SW 1271 (cell line): ENCODE measurements at places on chromosomes 7 and 10.

DNA sequence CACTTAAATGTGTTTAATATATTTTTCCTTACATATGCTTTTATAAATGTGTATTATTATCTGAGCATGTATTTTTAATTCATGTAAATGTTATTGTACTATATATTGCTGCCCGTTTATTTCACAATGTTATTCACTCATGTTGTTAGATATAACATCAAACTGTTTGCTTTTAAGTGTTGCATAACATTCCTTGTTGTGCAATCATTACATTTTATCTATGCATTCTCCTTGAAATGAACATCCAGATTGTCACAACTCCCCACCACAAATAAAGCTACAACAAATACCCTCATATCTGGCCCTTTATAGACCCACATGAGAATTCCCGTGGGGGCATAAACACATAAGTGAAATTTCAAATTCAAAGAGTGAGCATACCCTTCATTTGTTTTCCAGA is 264.2 kb downstream of the HPSE2 start:
- DNase-seq: no peak

DNA sequence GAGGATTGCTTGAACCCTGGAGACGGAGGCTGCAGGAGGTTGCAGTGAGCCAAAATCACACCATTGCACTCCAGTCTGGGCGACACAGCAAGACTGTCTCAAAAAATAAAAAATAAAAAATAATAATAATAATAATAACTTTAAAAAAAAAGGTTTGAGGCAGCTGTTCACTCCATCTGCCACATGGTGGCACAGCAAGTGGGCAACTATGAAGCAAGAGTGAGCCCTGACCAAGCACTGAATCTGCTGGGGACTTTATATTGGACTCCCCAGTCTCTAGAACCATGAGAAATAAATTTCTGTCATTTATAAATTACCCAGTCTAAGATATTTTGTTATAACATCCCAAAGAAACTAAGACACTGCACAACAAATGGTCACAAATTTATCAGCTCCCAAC is 14.6 kb upstream of the BRI3 start:
- peak; percentile 22 for DNase-seq

DNA sequence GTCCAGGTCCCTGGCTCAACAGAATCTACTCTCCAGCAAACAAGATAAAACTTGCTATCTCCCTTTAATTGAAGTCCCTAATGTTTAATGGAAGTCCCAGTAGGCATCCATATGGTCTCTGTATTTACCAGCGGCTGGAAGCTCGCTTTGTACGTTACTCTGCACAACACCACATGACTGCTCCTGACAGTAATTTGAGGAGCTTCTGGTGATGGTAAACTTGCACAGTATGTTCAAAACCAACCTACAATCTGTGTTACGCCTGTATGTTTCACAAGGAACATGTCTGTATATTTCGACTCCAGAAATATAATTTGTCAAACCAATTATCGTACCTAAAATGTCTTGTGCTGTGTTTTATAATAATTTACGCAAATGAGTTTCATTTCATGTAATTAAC is 4.4 kb upstream of the TECPR1 start:
- no peak for DNase-seq

- peak; percentile 99 for DNase-seq
Measured at GRCh38 chr10:28130267-28130666, 131.4 kb upstream of the ODAD2 start.

- DNase-seq: no peak
Measured at GRCh38 chr10:101355072-101355706, 1.2 kb downstream of the BTRC start.

DNA sequence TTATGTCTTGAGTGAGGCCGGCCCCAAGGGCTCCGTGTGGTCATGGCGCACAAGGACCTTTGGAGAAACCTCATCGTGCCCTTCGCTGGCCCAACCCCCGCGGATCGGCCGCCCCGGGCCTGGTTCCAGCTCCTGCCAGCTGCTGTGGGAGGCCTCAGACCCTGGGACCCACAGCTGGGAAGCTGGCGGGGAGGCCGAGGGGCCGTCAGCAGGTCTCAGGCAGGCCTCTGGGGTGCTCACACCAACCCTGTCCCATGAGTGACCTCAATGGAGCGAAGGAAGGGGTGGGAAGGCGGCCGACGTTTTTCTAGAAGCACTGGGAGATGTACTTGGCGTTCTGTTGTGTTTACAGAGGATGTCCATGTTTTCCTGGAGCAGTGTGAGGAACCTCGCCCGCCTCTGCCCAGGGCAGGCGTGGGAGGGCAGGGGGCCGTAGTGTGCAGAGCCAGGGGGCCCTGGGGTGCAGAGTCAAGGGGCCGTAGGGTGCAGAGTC is 18.6 kb upstream of the ADGRA1 start:
- DNase-seq: no peak

- DNase-seq: no peak
Measured at GRCh38 chr10:13615650-13616300, 29.0 kb downstream of the PRPF18 start.

DNA sequence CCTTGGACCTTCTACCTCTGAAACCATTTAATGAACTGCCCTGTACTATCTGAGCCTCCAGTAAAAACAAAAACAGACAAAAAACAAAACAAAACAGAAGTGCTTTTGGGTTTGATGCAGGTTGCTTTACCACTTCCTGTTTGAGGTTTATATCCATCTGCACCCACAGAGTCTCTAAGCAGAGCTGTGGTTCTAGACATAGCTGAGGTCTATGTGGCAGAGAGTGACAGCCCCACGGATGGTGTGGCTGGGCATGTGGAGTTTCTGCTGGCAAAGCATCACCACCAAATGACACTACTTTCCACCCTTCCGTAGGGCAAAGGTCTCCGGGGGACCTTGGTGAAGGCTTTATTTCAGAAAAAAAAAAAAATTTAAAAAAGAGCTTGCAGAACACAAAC is 754.2 kb downstream of the GRID1 start:
- DNase-seq: no peak

DNA sequence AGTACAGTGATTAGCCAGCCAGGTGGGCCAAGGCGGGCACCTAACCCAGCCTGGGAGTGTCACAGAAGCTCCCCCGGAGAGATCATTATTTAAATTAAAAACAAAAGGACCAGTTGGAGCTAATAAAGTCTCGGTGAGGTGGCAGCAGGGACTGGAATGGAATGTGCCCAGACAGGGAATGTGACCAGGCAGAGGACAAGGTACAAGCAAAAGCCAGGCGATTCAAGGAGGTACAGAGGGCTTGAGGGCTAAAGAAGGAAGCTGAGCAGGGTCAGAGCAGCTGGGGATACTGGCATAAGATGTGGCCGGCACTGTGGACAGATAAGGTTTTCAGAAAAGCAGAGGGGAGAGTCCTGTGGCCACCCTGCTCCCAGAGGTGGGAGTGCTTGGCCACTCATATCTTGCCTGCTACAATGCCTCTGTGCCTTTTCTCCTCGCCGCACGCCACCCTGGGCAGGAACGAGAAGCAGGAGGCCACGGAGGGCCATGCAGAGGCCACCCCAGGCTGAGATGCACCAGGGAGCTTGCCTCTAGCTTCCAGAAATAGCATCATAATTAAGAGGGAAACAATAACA is 13.2 kb downstream of the TMEM273 start:
- no peak for DNase-seq

GRCh38 chr7:75946207-75946855 is 31.4 kb downstream of the POR start:
- DNase-seq: no peak

GRCh38 chr7:99860281-99861127 is 16.3 kb downstream of the OR2AE1 start:
- no peak for DNase-seq

GRCh38 chr7:14305233-14305866 is 315.9 kb upstream of the ETV1 start:
- DNase-seq: no peak

DNA sequence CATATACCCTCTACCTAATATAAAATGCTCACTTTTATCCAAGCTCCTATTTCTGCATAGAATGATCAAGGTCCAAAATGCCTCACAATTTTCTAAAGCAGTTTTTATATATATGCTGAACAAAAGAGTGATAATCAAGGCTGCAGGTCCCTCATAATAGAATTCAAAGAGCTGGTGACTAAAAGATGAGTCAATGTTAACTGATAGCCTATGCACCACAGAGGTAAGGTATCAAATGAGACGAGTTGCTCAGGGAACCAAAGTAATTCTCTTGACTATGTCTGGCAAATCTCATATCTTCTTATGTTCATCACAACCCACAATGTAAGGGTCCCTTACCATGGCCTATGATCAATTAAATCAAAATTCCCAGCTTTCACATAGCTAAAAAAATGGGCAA is 15.2 kb downstream of the PDZD8 start:
- DNase-seq: peak; percentile 16

- DNase-seq: no peak
Measured at GRCh38 chr10:132845041-132845551, 59.1 kb upstream of the NKX6-2 start.

DNA sequence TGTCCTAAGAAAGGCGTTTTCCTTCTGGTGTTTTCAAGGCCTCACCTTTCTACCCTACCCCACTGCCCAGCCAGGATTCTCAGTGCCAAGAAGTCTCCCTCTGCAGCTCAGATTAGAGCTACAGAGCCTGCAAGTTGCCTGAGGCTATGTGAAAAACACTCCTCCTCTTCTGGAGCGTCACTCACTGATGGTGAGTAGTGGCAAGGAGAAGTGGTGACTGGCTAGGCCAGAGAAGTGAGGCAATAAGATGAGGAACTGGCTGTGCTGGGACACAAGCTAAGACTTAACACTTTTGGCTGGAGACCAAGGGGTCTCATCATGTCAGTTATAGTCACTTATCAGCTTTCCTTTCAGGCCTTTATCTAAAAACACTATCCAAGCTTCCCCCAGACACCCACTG is 86.7 kb upstream of the PRKAR2B start:
- DNase-seq: no peak

- DNase-seq: no peak
Measured at GRCh38 chr7:27151341-27151930, 947 bp downstream of the HOXA3 start.

- peak; percentile 9 for DNase-seq
Measured at GRCh38 chr10:100043796-100044195, 34.0 kb upstream of the DNMBP start.

GRCh38 chr10:110494532-110494931 is 3.2 kb upstream of the DUSP5 start:
- no peak for DNase-seq

- no peak for DNase-seq
Measured at GRCh38 chr10:67697724-67698131, 1.7 kb upstream of the CTNNA3 start.

GRCh38 chr7:23529262-23529859 is 2.4 kb downstream of the TRA2A start:
- DNase-seq: no peak

DNA sequence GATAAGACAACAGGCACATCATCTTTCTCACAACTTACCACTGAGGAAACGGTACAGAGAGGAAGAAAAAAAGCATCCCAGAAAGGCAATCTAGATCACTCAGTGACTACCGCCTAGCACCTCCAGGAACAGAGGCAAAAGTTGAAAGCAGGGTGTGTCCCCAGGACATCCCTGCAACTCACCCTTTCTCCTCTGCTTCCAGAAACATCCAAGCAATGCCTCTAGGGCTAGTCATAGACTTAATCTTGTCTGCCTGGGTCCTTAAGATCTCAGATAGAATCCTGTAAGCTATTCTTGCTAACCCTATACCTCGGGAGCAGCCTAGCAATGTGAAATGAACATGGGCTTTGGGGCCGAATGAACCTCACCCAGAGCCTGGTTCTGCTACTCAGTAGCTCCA is 18.8 kb upstream of the PDCD4 start:
- DNase-seq: no peak

GRCh38 chr7:155053002-155053401 is 17.1 kb upstream of the HTR5A start:
- no peak for DNase-seq

DNA sequence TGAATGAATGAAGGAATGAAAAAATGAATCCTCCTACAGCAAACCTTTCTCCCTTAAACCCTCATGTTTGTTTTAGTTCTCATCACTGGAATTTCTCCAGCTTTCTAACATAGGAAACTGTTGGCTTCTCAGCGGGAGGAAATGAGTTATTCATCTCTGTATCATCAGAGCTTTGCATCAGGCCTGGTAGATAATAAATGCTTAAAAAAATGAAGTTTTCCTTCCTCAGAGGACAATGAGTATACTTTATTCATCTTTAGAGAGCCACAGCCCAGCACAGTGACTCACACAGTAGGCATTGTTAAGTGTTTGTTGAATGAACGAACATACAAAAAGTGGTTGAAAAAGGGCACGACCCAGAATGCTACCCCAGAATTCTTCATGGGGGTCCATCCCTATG is 62.6 kb downstream of the COL13A1 start:
- peak; percentile 89 for DNase-seq

GRCh38 chr7:65923316-65923715 is 50.4 kb downstream of the VKORC1L1 start:
- DNase-seq: no peak

DNA sequence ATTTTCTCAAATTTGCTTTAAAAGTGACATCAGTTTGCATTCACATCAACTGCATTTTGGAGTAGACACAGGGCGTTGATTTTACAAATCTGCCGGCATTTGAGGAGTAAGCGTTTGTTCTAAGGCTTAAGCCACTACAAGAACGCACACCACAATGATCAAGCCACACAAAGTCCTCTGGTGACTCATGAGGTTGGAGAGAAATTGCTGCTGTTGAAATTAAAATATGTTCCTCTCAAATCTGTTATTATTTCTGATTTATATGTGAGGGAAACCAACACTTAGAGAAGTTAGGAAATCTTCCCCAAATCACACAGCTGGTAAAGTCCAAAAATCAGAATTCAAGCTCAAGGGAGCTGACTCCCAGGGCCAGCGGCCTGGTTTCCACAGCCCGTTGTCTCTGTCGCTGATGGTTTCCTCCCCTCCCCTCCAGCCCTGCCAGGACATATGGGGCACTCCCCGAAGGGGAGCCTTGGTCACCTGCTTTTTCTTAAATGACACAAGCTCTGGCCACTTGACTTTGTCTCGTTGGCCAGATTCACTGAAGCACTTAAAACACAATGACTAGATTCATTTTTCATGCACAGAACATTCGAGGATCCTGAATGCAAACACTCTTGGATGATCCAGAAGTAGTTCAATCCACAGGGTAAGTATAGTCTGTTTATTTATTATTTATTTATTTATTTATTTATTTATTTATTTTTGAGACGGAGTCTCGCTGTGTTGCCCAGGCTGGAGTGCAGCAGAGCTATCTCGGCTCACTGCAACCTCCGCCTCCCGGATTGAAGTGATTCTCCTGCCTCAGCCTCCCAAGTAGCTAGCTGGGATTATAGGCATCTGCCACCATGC is 29.2 kb upstream of the KLF6 start:
- DNase-seq: no peak

GRCh38 chr7:150848111-150848510 is 4.2 kb upstream of the AOC1 start:
- DNase-seq: no peak
